Tracheal epithelial cell (primary cell): ENCODE measurements at places on chromosomes 7 and 10. TPM values are rescaled to one million over a fixed set of nuclear protein-coding genes. Genes with fewer than 3 reads are reported as not detected.

The TFEC gene
- total RNA-seq = under 0.01 TPM in 1 of 2 replicates, not detected in the other

The PAXIP1 gene
- 5.1 and 6.0 TPM in 2 replicates for total RNA-seq

The LAMB1 gene
- total RNA-seq = 60.5 and 146 TPM in 2 replicates

The DNAH11 gene
- 2.9 and 3.0 TPM in 2 replicates for total RNA-seq

The RPS24 gene
- 3,761 and 5,935 TPM in 2 replicates for total RNA-seq

The C10orf90 gene
- not detected in 2 replicates for total RNA-seq
